ENCODE measurements at places on chromosomes 13 and 19.
A peak's percentile ranks its signal among the peaks of the same experiment; 100 is the strongest.

DNA sequence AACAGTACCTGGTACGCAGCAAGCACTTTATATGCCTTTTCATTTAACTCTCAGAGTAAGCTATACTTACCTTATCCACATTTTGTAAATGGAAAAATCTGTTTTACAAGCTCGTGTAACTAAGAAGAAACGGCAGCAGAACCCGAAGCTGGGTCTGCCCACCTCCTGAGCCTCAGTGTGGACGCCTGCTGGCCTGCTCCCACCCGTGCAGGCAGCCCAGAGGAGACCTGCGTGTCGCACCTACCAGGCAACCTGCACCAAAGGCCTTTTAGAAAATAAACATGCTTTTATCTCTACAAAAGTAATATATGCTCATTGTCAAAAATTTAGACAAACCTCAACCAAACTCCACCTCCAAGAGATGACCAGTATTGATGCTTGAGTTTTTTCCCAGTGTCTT is 62.7 kb downstream of the CRYL1 start:
- DNase-seq = no peak

GRCh38 chr13:29934531-29935308 is 84.3 kb upstream of the UBL3 start:
- DNase-seq = no peak

- no peak for DNase-seq
Measured at GRCh38 chr13:33257841-33258807, 27.4 kb downstream of the STARD13 start.

GRCh38 chr13:36530050-36530789 is 97.9 kb downstream of the CCNA1 start:
- no peak for DNase-seq

DNA sequence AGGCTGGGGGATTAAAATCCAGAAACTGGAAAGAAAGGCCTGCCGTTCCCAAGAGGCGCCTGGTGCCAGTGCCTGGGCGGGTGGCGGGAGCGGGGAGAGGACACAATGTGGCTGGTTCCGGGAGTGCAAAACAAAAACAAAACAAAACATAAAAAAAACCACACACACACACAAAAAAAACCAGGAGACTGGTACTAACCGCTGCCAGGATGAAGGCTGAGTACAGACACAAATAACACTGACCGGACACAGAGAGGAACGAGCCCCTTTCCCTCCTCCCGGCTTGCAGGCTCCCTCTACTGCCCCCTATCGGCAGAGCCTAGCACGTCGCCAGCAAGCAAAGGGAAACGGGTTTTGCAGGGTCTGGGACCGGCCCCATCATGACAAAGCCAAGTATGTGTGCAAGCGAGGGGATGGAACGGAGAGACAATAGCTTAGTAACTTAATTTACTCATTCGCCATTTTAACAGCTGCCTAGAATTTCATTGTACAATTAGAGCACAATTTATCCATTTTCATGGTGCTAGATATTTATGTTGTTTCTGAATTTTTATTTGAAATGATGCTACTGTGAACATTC is 17.9 kb upstream of the ZDHHC20 start:
- DNase-seq = peak; percentile 84

DNA sequence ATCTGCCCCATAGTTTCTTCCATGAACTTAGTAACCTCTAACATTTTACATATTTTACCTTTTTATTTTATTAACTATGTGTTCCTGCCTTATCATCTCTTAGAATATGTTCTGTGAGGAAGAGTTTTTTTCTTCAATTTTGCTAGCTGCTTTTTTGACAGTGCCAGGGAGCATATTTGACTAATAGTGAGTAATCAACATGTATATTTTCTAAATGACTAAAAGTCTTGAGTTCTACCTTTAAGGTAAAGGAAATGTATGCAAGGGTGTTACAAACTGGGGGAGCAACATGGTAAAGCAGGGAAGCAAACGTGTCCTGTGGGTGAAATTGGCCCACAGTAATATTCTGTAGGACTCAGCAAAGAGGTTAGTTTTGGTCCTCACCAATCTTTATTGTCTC is 165.5 kb downstream of the NBEA start:
- no peak for DNase-seq

GRCh38 chr13:106529415-106530170 is 5.9 kb downstream of the EFNB2 start:
- DNase-seq = no peak

DNA sequence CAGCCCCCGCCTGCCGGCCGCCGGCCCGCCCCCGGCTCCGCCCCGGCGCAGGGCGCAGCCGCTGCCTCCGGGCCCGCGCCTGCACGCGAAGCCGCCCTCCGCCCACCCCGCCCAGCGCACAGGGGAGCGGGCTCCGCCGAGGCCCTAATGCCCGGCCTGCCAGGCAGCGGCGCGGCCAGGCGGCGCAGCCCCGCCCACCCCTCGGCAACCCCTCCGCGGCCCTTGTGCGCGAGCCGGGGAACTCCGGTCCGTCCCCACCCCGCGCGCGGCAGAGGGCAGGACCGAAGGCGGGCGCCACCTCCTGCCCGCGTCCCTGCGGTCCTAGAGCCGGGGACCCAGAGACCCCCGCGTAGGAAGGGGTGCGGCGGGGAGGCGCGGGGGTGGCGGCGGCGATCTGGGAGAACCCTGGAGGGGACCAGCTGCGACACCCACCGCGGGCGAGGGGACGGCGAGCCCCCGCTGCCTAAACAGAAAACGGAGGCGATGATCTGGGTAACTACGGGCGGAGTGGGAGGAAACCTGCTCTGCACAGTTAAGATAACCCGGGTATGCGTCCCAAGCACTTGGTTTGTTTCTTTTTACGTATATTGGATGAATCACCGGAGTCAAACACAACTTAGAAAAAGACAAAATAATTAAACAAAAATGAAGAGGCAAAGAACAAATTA is 350 bp upstream of the USP12 start:
- peak; percentile 96 for DNase-seq

GRCh38 chr13:105740739-105741138 is 794.7 kb downstream of the EFNB2 start:
- DNase-seq = no peak

DNA sequence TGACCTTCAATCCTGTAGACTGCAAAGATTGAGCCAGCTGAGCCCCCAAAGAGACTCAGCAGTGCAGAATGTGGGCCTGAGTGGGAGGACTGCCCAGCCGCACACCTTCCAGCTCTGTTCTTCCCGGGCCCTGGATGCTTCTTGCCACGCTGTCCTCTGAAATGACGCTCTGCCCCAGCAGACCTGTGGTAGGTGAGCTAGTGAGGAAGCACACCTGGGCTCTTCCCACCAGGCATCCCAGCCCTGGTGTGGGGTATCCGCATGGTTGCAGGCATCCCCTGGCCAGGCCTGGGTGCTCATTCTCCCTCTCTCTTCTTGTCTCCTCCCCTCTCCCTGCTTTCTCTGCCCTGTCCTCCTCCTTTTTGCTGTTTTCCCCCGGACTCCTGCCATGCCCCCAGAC is 9.8 kb upstream of the MZF1 start:
- DNase-seq = no peak

- DNase-seq = no peak
Measured at GRCh38 chr19:1575323-1576241, 7.5 kb upstream of the MEX3D start.

DNA sequence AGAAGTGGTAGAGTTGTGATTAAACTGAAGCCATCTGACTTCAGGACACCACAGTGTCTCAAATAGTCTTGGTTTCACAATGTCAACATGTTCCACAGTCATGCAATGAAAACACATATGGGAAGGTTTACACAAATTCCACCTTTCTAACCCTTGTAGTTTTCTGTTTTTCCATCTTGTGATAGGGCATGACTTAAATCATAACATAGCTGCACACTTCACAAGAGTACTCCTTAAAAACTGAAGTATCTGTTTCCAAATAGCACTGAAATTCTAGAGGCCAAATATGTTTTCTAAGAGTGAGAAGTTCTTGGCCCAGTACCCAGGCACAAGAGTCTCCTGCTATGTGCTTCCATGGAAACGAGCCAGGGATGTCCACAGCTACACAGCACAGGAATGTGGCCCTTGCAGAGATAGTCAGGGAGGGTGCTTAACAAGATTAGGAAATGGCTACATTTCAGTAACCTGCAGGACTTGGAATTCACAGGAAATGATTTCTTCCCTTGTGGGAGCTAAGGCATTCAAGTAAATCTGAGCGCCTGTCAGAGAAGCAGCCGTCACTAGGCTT is 269.1 kb downstream of the NDFIP2 start:
- no peak for DNase-seq

DNA sequence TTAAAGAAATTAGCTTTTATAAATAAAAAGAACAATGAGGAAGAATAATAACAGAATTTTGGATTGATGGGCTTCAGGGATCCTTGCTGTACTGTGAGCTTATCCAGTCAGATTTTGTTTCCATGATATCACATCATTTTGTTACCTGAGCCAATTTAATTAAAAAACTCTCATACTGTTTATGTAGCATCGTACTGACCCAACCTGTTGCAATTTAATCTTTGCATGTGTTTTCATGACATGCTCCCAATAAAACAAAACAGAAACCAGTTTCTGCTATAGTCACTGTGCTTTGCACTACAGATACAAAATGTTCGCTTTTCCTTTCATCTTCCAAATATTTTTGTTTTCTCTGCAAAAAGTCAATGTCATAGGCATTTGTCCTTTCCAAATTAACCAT is 109.7 kb upstream of the RNF113B start:
- no peak for DNase-seq

GRCh38 chr13:71218960-71219359 is 648.0 kb downstream of the DACH1 start:
- DNase-seq = no peak

DNA sequence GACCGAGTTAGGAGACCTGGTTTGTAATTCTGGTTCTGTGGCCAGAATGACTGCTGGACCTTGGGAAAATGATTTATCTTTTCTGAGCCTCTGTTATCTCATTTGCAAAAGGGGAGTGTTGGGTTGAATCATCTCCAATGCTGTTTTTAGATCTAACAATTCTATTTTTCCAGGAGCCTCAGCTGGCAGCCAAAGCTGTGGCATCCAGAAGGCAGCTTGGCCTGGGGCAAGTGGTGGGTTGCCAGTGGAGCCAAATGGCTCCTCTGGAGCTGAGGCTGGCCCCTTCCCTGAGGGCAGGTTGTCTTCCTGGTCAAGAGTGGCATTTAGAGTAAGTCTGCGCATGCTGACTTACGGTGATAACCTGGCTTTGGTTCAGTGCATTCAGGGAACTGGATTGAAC is 21.3 kb downstream of the B3GLCT start:
- DNase-seq = no peak

DNA sequence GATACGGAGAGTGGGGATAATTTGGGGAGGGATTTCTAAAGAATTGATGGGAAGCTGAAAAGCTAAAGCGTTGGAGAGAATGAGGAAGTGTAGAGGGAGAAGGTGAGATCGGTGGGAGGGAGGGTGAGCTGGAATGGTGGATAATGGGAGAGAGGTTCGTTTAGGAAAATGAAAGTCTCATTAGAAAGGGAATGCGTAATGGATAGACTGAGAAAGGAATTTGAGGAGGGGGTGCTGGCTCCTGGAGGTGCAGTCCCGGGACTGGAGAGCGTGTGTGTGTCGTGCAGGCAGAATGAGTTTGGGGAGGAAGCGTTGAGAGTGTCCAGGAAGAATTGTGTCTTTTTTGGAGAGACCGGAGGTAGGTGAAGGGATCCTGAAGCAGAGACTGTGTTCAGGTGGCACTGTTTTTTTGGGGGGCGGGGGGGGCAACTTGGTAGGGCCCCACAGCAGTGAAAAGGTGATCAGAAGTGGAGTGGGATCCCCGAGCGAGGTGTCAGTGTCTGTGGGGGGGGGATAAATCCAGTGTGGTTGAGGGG is 1.4 kb downstream of the ACTN4 start:
- no peak for DNase-seq

DNA sequence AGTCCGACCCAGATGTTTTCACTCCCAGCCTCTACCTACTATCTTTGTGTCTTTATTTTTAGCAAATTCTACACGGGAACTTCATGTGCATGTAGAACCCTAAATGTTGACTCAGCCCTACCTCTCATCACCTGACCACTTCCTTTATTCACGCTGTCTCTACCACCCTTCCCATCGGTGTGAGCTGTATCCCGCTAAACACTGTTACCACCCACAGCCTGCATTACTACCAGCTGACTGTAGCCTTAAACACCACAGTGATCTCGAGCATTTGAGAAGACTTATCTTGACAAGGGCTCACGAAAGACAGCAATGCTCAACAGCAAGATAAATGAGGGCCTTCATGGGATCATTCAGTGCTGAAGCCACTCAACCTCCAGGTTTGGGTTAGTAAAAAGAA is 15.1 kb downstream of the NCR1 start:
- DNase-seq = no peak

- DNase-seq = no peak
Measured at GRCh38 chr19:6685962-6686627, 16.1 kb upstream of the TNFSF14 start.

- no peak for DNase-seq
Measured at GRCh38 chr13:78601874-78602560, 1.3 kb downstream of the POU4F1 start.

DNA sequence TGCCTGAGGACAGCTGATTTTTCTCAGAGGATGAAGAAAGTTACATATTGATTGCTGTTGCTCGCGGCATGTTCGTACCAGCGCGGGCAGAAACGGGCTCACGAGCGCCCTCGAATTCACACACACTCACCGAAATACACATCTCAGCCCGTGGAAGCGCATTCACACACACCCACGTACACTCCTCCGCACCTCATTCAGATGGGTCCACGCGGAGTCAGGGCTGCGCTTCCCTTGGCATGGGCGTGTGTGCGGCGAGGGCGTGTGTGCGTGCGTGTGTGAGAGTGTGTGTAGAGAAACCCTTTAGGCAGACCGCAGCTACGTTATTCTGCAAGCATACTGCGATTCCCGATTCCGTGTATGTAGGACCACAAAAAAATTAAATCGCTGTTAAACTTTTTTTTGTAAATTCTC is 2.1 kb upstream of the PCDH17 start:
- DNase-seq = no peak

- DNase-seq = no peak
Measured at GRCh38 chr13:101565317-101565716, 112.8 kb downstream of the ITGBL1 start.

DNA sequence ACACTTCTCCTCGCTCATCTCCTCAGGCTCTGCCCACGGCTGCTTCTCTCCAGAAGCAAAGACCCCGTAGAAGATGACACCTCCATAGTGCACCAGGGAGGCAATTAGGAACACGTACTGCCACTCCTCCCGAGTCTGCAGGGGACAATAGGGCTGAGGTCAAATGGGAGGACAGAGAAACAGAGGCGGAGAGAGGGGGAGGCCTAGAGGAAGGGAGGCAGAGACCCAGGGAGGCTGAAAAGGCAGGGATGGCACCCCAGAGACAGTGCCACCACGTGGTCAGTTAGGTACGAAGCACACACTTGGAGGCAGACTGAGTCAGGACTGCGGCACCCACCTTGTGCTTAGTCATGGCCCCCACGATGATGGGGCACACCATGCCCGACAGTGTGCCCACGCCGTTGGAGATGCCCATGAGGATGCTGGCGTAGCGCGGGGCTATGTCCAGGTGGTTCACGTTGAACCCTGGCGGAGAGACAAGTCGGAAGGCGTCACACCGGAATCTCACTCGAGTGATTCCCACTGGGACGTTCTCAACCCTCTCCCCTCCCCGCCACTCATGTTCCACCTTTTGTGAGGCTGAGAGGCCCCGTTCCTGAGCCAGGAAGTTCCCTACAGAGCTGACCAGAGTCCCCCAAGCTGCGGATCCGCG is 5.6 kb downstream of the GFY start:
- peak; percentile 19 for DNase-seq

- peak; percentile 98 for DNase-seq
Measured at GRCh38 chr19:35716801-35717664, 770 bp upstream of the KMT2B start.

Data from CD4-positive, alpha-beta T cell treated with Interferon alpha-2 for 1 hour (primary cell).